Psoas muscle (tissue), 8 donors: ENCODE measurements at places on chromosomes 2 and 18. TPM values are rescaled to one million over a fixed set of nuclear protein-coding genes. Genes with fewer than 3 reads are reported as not detected.

The SLC8A1 gene
- 4.9 TPM for total RNA-seq

The ZBTB7C gene
- 2.9 TPM for total RNA-seq

The AFF3 gene
- total RNA-seq, result 0.44 TPM

The VAMP5 gene
- total RNA-seq, result 88.3 TPM

The RAB10 gene
- 131 TPM for total RNA-seq

The GALR1 gene
- total RNA-seq, result not detected

The TNS1 gene
- total RNA-seq, result 406 TPM

The GIGYF2 gene
- total RNA-seq, result 66.6 TPM

The B3GNT7 gene
- 0.74 TPM for total RNA-seq

The MERTK gene
- total RNA-seq, result 2.9 TPM

The GCA gene
- total RNA-seq, result 4.2 TPM

The PJVK gene
- 1.2 TPM for total RNA-seq

The CRYGD gene
- not detected for total RNA-seq

The ALK gene
- 0.11 TPM for total RNA-seq

The RPRM gene
- not detected for total RNA-seq

The RBM44 gene
- 0.17 TPM for total RNA-seq

The LINC00305 gene
- not detected for total RNA-seq

The UGT1A4 gene
- not detected for total RNA-seq

The SCYGR4 gene
- not detected for total RNA-seq

The CARF gene
- 4.5 TPM for total RNA-seq

The C2orf76 gene
- total RNA-seq, result 7.1 TPM

The LDLRAD4 gene
- 5.7 TPM for total RNA-seq

The POTEE gene
- total RNA-seq, result not detected

The TMEM178A gene
- 1.6 TPM for total RNA-seq

The LGALSL gene
- total RNA-seq, result 23.2 TPM

The HOXD1 gene
- not detected for total RNA-seq

The C2orf81 gene
- 0.38 TPM for total RNA-seq

The ANKRD62 gene
- total RNA-seq, result not detected

The BIN1 gene
- total RNA-seq, result 1,036 TPM

The SLC4A3 gene
- 0.93 TPM for total RNA-seq

The RNF144A gene
- total RNA-seq, result 15.6 TPM

The MRO gene
- total RNA-seq, result 1.7 TPM

The PNPT1 gene
- 24.8 TPM for total RNA-seq

The TMEM169 gene
- not detected for total RNA-seq

The KCNG3 gene
- total RNA-seq, result not detected

The MARCO gene
- 1.6 TPM for total RNA-seq

The G6PC2 gene
- total RNA-seq, result not detected

The ESPNL gene
- total RNA-seq, result 0.17 TPM

The IL36RN gene
- not detected for total RNA-seq

The LBX2 gene
- total RNA-seq, result not detected

The HOXD12 gene
- total RNA-seq, result not detected

The ATP6V1C2 gene
- total RNA-seq, result 0.19 TPM

The FBXO36 gene
- total RNA-seq, result 0.99 TPM

The KRTCAP3 gene
- total RNA-seq, result 1.5 TPM

The MRPS5 gene
- 52.9 TPM for total RNA-seq

The ARL4C gene
- total RNA-seq, result 1.1 TPM

The ARHGEF4 gene
- total RNA-seq, result 6.9 TPM

The CXCR4 gene
- total RNA-seq, result 8.2 TPM

The SALL3 gene
- not detected for total RNA-seq
